ENCODE measurements at places on chromosomes 6 and 20. TPM values are rescaled to one million over a fixed set of nuclear protein-coding genes. Genes with fewer than 3 reads are reported as not detected.

GRCh38 chr6:16228709-16229665, 9.4 kb upstream of the GMPR start:
- DNase-seq, result no peak
- H3K27me3 ChIP-seq, result peaks cover 15% of the 10 kb centered on the region
- no peaks in the 10 kb centered on the region for H3K36me3 ChIP-seq
- H3K27ac ChIP-seq, result no peak overlapping the region

DNA sequence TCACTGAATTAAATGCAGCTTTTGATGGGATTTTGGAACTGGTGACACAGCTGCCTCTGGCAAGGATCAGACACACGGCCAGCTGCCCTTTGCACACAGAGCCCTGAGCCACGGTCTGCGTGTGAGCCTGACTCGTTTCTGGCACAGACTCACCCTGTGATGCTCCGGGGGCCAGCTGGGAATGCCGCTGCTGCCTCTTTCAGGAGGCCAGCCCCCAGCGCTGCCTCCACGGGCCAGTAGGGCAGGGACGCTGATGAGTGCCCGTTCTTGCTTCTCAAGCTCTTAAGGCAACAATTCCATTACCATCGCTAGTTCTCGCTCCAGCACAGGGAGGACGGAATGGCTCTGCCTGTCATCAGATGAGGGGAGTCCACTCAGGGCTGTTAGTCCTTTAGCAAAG, 61.6 kb downstream of the IRF4 start:
- H3K36me3 ChIP-seq, result peaks cover 15% of the 10 kb centered on the region
- no peak for DNase-seq
- H3K4me1 ChIP-seq, result peaks cover 37% of the 10 kb centered on the region
- no peaks in the 10 kb centered on the region for H3K27me3 ChIP-seq

DNA sequence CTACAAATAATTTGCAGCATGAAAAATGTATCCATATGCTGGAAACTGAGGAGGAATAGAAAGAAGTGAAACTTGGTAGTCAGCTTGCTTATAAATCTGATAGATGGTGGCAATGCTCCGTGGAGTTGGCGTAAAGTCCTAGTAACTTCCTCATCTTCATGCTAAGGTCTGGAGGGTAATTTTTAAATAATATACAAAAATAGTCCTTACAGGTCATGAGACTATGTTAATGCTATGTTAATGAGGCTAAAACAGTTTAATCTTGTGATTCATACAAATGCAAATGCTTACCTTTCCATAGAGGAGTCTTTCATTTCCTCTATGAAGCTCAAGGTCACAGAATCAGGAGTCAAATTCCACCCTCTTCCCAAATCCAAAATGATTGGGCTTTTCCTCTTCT, 9.4 kb upstream of the CRIP3 start:
- peaks cover 2% of the 10 kb centered on the region for H3K4me1 ChIP-seq
- H3K27me3 ChIP-seq, result peaks cover 17% of the 10 kb centered on the region
- DNase-seq, result no peak
- H3K36me3 ChIP-seq, result no peaks in the 10 kb centered on the region
- H3K27ac ChIP-seq, result no peak overlapping the region
- no peak overlapping the region for H3K4me3 ChIP-seq

ERVFRD-1 gene
- not detected for total RNA-seq

DNA sequence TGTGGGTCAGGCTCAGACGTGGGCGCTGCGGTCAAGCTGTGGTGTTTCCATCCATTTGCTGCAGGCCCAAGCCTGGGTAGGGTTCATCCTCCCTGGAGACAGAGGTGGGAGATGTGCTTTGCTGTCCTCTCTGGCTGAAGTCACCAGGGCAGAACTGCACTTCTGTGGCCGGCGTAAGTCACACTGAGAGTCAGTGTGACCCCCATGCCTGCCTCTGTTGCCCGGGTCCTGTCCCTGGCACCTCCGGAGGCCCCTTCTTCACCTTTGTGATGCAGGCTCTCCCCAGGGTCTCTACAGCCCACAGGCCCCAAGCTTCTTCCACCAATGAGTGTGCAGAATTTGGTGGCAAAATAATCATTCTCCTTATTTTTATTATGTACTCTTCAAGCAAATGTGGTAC, 53.8 kb upstream of the DACT2 start:
- DNase-seq, result no peak
- no peak overlapping the region for H3K4me3 ChIP-seq

- no peaks in the 10 kb centered on the region for H3K36me3 ChIP-seq
- DNase-seq, result no peak
- H3K27me3 ChIP-seq, result no peaks in the 10 kb centered on the region
- H3K4me3 ChIP-seq, result no peak overlapping the region
- no peak overlapping the region for H3K27ac ChIP-seq
These were observed 648.4 kb upstream of the NRSN1 start for GRCh38 chr6:23477586-23477985.

All from activated CD4-positive, alpha-beta T cell treated with anti-CD3 and anti-CD28 coated beads, Interleukin-2, amount 10 ng/mL, durations not matched to agents 24 days and 14 days (primary cell).